ENCODE measurements at places on chromosomes 12 and 14.
A peak's percentile ranks its signal among the peaks of the same experiment; 100 is the strongest.

GRCh38 chr14:102481791-102482238 is 27.8 kb downstream of the ANKRD9 start:
- DNase-seq: no peak

GRCh38 chr12:28265435-28266042 is 75.3 kb downstream of the CCDC91 start:
- no peak for DNase-seq

- no peak for DNase-seq
Measured at GRCh38 chr12:34376133-34376799, 354.0 kb downstream of the ALG10 start.

GRCh38 chr12:10563966-10564365 is 49.4 kb downstream of the MAGOHB start:
- DNase-seq: no peak

DNA sequence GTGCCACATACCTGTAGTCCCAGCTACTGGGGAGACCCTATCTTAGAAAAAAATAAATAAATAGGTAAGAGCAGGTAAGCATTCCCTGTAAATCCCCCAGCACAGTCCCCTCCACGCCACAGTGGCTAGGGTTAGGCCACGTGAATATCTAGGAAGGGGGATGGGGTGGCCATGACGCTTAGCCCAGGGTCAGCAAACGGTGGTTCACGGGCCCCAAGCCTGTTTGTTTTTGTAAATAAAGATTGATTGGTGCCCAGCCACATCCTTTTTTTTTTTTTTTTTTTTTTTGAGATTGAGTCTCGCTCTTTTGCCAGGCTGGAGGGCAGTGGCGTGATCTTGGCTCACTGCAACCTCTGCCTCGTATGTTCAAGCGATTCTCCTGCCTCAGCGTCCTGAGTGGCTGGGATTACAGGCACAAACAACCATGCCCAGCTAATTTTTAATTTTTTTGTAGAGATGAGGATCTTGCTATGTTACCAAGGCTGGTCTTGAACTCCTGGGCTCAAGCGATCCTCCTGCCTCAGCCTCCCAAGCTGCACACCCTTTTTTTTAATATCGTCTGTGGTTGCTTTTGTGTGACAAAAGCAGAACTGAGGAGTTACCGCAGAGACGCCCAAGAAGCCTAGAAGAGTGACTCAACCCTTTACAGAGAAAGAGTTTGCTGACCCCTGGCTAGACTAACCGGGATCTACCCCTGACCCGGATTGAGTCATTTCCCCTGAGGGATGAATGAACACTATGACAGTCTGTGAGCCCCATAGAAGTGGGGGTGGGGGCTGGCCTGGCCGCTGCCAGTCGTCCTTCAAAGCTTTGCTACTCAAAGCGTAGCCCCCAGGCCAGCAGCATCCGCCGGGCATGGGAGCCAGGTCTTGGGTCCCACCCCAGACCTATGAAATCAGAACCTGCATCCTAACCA is 113.7 kb upstream of the NCOR2 start:
- peak; percentile 69 for DNase-seq

DNA sequence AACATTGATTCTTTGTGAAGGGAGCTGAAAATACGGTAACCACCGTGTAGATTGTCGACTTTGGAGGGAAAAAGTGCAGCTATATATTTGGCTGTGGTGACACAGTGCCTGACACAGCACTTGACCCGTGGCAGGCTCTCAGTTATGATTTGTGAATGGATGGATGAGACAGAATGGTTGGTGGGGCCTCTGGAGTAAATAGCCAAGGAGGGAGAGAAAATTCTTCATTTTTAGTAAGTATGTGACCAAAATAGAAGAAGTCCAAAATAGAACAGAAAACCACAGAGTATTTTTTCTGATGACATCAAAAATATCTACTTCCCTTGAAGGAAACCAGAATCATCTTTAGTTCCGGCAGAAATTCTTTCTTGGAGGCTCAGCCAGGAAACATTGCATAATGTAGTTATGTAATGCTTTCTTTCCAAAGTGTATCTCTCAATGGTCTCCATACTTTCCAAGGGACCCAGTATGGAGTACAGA is 82.0 kb upstream of the WSCD2 start:
- DNase-seq: no peak

DNA sequence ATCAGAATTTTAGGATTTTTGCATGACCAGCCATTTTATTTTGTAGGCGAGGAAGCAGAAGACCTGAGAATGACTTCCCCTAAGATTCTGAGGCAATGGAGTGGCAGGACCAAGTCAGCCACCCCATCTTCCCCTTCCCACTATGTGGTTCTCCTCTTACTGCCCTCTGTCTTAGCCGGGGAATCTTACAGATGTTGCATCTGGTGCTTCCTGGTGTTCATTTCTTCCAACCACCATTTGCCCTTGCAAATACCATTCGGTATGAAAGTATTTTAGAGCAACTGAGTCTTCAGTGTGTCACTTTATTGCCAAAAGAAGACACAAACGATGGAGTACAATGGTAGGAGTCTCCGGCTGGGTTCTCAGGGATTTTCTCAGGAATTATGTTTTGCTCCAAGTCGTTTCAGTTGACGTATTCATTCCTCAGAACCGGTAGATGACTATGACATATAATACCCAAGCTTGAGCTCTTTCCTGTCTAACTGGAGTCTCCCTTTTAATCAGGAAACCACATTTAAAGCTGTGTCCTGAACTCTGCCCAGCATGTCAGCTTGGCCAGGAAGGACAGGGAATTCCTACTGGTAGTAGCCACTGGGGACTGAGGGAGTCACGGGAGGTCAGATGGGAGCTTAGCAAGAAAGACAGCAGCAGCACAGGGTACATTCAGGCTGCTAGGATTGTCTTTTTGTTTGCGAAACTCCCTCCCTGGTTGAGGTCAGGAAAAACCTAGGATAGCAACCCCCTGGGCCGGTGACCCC is 87.0 kb downstream of the SAMD4A start:
- no peak for DNase-seq

GRCh38 chr12:67268335-67268895 is 743 bp upstream of the CAND1 start:
- DNase-seq: peak; percentile 84

GRCh38 chr14:59301354-59301753 is 112.9 kb downstream of the DAAM1 start:
- peak; percentile 15 for DNase-seq

GRCh38 chr12:131454418-131455217 is 256.3 kb upstream of the SFSWAP start:
- DNase-seq: peak; percentile 42

Measured in GM06990 (cell line).